ENCODE measurements at places on chromosomes 1 and 21.

- no peak for DNase-seq
These were observed 12.0 kb upstream of the GIPC2 start for GRCh38 chr1:78033797-78034172.

- no peak for DNase-seq
These were observed 7.6 kb downstream of the CFH start for GRCh38 chr1:196659471-196659870.

DNA sequence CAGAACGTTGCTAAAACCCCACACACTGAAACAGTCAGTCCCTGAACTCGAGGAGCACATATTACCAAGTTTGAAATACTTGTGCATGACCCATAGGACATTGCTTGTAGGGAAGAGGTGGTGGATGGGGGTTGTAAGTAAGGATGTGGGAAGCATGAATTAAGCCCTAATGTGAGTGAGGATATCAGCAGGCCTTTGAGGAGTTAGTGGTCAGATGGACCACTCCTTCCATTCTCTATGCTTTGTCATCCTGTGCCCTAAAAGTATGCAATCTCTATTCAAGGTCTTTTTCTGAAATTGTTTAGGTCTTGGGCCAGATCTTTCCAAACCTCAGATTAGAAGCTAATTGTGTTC lies 70.9 kb upstream of the SAMSN1 start:
- DNase-seq, result no peak

- DNase-seq, result no peak
These were observed 21.1 kb downstream of the IPO9 start for GRCh38 chr1:201850053-201850397.

GRCh38 chr1:156527584-156527983 lies 27.0 kb upstream of the MEF2D start:
- no peak for DNase-seq

- DNase-seq, result no peak
These were observed 100.4 kb downstream of the AJAP1 start for GRCh38 chr1:4754816-4755215.

DNA sequence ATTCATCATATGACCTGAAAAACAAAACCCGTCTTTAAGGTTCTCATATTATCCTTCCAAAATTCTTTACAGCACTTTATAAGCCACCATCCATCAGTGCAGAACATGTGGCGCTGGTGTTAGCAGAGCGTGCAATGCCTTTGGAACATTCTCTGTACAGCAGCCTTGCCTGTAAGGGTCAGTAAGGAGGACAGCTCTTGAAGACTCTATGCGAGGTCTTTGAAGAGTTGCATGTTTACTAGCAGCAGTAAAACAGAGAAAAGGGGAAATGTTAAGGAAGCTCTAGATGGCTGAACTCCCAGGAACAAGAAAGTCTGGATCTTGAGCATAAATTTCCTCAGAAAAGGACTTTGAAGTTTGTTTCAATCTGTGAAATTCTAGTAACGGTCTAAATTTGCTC lies 365.6 kb downstream of the DUSP10 start:
- DNase-seq, result no peak

DNA sequence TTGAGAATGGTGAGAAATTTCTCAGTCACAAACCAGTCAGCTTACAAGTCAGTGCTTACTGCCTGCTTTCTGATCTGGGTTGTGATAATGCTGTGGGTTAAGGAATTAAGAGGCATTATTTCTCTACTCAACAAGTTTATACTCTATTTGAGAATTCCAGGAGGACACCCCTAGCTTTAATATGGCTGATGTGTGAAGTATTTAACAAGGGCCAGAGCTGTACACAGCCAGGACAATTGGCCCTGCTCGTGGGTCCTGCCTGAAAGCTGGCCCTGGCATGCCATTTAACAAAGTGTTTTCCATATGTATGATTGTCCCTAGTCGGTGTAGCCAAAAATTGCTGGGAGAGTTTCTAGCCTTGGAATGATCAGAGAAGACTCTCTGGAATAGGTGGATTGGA lies 43.2 kb downstream of the HHAT start:
- DNase-seq, result no peak

DNA sequence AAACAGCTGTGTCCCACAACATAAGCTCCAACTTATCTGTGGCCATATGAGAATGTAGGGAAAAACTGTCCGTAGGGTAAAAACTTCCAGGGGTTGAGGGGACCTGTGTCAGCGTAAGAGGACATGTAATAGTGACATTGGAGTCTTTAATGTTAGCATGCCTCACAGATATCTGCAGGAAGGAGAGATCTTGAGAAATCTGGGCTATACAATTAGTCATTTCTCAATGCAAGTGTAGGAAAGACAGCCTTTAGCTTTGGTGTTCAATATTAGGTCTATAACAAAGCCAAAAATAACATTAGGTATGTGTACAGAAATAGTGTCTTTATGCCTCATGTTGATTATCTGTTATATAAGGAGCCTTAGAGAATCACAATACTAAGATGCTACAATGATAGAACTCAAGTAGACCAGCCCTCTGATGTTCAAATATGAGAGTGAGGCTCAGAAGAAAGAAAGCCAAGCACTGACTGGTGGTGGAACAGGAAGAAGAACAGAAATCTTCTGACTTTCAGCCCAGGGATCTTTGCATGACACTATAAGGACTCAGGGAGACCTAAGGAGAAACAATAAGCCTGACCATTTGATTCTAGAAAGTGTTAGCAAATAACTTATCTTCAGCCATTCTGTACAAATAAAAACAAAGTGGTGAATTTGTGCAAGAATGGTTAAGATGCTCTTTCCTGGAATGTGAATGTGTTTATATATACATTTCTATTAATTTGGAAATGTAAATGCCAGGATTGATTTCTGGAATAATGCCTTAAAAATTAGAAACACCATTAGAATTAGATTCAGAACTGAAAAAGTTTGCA lies 152.6 kb downstream of the ZC3H11B start:
- DNase-seq, result no peak

DNA sequence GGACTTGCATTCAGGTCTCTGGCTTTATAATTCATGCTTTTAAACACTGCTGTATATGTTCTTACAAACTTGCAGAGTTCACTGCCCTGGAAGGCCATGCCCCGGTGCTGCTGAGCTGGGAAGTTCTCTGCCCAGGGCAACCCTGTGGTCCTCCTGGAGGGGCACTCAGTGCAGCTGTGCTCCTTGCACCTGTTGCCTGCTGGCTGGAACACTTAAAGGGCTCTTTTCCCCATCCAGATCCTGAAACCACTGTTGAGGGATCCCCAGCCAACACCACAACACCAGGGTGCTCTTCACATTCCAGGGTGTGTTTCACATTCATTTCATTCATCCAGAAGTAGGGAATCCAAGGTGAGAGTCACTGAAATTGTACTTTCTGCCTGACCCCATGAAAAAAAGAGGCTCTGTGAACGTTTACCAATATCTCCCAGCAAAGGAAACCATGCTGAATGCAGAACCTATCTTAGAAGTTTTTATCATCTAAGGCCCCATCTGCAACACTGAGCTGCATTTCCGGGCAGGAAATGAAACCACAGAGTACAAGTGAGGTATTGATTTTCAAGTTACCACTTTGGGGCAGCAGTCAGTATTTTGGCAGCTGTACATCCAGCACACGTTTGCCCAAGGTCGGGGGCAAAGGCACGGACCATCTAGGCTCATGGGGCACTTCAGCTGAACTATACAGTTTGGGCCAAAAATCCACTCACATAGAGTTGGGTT lies 16.4 kb upstream of the KIAA0040 start:
- DNase-seq, result peak; percentile 50

DNA sequence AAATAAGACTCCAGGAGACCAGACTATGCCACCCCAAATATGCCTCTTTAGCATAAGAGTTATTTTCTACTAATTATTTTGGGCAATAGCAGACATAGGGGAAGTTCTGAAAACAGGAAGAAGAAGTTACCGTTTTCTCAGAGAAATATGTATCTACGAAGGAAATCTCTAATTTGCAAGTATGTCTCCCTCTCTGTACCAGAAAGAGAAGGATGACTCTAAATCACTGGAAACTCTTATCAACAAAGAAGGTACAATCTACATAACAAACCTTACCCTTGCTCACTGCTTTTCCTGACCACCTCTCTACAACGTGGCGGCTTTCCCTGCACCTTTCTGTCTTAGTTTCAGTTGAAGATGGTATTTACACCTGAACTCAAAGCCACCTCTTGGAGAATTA lies 49.0 kb downstream of the OMA1 start:
- no peak for DNase-seq

DNA sequence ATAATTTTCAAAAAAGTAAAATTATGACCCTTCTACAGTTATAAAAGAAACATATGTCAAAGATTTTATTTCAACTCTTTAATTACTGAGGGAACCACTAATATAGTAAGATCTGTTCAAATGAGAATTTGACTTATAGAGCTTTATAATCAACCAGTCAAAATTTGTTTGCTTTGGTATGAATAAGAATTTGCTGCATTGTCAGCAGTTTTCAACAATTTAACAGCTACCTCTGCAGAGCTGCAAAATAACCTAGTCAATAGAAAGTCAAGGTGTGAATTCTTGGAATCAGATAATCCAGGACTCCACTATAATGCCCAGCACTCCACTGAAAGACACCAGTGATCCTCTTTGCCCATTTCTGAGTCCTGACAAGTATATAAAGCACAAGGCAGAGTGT lies 78.2 kb downstream of the ODF2L start:
- no peak for DNase-seq

GRCh38 chr1:98467586-98467985 lies 193.9 kb upstream of the SNX7 start:
- DNase-seq, result no peak

- no peak for DNase-seq
These were observed 198.9 kb downstream of the LRRC7 start for GRCh38 chr1:69766431-69767180.

GRCh38 chr1:235102993-235103411 lies 25.6 kb downstream of the TOMM20 start:
- DNase-seq, result no peak

DNA sequence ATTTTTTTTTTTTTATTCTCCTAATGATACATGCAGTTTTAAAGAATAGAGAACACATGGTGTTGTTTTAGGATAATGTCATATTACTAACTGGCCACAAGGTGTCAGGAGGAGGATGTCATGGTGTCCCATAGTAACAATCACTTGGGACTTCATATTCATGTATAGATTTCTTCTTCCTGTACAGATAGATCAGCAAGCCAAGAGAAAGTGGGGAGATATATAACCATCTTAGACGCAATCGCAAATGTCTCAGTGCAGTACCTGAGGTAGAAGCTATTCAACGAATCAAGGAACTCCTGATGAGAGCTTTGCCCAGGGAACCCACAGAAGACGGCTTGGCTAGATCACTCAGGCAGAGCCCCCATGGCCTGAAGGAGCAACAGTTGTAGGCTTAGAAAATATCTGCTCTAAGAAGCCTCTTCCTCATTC lies 12.3 kb downstream of the OR2T11 start:
- peak; percentile 3 for DNase-seq

- no peak for DNase-seq
These were observed 7.0 kb upstream of the GPR88 start for GRCh38 chr1:100530880-100531487.

DNA sequence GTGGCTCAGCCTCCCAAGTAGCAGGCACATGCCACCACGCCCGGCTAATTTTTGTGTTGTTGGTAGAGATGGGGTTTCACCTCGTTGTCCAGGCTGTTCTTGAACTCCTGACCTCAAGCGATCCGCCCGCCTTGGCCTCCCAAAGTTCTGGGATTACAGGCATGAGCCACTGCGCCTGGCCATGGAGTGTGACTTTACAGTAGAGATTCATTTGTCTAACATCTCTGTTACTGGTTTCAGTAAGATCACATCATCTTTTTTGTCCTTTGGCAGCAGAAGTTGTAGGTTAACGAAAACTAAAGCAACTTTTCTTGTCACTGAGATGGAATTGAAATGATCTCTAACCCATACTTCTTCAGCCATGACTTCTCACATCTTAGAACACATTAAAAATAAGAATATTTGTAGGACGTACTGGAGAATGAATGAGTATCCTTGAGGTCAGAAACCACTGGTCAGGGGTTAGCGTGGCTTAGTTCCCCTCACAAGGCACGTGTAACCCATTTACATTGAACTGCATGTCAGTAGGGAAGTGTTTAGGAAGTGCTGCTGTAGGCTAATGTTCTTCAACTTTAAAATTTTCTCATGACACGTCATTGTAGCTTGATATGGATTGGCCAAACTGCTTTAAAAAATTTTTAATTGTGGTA lies 75.9 kb downstream of the CAMTA1 start:
- DNase-seq, result no peak

- no peak for DNase-seq
These were observed 17.7 kb downstream of the MORN1 start for GRCh38 chr1:2373551-2374251.

DNA sequence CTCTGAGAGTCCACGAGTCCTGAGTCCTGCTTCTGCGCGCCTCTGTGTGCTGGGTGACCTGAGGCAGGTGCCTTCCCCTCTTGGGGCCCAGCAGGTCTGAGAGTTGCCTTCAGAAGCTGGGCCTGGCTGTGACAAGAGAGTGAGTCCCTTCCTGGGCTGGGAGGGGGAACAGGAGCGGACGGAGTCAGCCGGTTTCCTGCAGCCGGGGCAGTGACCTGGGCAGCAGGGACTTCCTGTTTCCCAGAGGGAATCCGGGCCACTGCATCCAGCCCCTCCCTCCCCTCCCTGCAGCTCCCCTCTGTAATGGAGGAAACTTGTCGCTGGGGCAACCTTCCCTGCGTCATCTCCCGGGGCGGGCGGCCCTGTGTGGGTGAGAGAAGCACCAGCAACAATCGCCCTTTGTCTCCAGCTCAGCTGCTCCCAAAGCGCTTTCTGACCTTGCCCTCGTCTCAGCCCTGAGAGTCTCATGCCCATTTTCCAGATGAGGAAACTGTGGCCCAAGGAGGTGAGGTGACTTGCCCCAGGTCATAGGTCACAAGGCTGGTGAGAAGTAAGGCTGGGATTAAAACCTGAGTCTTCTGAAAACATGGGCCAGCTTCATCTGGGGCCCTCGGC lies 61.1 kb downstream of the SDC3 start:
- peak; percentile 93 for DNase-seq

GRCh38 chr1:42085596-42085995 lies 67.6 kb upstream of the GUCA2B start:
- DNase-seq, result no peak

- no peak for DNase-seq
These were observed 470 bp upstream of the RTCA start for GRCh38 chr1:100265562-100265930.

DNA sequence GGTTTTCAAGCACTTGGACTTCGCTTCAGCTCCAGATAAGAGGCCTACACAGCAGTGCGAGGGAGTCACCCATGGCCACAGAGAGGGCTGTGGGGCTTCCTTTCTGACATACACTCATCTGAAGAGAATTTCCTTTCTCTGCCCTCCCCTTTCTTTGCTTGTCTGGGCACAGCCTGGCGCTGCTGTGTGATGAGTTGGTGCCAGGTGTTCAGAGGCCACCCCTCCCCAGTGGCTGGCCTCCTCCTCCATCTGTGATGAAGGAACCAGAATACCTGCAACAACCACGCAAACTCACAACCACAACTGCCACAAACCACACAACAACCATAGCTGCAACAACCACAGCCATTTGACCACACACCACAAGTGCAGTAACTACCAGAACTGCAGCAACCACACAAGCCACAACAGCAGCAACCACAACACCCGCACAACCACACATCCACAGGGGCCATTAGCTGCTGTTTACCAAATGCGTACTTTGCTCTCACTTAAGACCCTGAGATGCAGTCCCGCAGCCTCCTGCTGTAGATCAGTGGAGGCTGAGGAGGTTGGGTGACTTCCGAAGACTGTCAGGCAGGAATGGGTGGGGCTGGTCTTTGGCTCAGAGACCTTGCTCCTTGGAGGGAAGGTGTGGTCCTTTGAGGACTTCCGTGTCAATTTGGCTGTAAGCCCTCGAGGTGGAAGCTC lies 71.1 kb downstream of the IER5 start:
- no peak for DNase-seq

Data from SHP77 (cell line).